ENCODE measurements at places on chromosomes 6 and 20.
A peak's percentile ranks its signal among the peaks of the same experiment; 100 is the strongest.

DNA sequence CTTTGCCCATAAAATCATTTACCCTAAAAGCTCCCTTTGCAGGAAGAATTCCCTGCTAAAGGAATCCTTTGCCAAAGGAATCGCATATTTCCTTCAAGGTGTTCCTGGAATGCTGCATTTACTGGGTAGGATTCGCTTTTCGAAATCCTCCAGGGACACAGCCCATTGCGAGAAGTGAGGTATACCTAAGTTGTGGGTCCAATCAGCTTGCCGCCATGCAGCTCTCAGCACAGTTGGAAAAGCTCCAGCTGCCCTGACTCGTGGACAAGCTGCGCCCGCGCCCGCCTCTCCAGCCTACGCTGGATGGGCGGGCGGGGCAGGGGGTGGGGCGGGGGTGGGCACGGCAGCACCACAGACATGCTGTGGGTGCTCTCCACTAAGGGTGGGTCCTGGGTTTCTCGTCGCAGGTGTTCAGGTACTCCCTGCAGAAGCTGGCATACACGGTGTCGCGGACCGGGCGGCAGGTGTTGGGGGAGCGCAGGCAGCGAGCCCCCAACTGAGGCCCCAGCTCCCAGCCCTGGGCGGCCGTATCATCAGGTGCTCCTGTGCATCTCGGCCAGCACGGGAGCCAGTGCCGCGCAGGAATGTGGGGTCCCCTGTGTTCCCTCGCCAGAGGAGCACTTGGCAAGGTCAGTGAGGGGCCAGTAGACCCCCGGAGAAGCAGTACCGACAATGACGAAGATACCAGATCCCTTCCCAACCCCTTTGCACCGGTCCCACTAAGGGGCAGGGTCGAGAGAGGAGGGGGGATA is 1.4 kb downstream of the NNAT start:
- DNase-seq = no peak

- peak; percentile 30 for DNase-seq
These were observed 4.9 kb downstream of the MAPK13 start for GRCh38 chr6:36135053-36135731.

GRCh38 chr6:99745651-99746050 is 139.0 kb downstream of the PRDM13 start:
- no peak for DNase-seq

DNA sequence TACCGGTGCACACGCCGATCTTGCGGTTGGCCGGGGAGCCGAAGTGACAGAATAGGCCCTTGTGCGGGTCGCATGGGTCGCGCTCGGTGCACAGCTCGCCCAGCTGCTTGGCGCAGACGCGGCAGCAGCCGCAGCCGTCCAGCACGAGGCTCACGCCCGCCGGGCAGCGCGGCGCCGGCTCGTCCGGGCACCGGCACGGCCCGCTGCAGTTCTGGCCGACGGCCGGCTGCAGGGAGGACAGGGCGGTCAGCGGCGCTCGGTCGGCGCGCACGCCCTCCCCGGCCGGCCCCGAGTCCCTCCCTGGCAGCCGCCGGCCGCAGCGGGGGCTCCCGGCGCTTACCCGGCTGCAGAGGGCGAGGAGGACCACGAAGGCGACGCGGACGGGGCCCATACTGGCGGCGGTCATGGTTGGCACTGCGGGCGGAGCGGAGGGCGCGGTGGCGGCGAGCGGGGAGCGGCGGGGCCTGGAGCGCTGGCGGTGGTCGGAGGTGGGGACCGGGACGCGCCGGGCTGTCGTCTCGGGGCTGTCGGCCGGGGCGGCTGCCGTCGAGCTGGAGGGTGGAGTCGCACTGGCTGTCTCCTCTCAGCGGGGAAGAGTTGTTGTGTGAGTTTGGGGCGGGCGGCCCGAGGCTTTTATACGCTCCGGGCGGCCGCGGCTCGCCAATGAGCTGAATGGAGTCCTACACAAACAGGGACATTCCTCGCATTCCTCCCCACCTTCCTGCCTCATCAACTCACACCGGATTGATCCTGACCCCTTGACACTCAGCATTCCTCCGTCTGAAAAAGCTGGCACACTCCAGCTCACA is at the start of gene CCN2:
TSS of gene CCN2 (minus strand) at position 606 of the 809 bp plus-strand sequence. CDS start at position 406, 200 bp downstream.
- DNase-seq = peak; percentile 77

GRCh38 chr6:56040223-56040622 is 164.8 kb upstream of the BMP5 start:
- DNase-seq = no peak

DNA sequence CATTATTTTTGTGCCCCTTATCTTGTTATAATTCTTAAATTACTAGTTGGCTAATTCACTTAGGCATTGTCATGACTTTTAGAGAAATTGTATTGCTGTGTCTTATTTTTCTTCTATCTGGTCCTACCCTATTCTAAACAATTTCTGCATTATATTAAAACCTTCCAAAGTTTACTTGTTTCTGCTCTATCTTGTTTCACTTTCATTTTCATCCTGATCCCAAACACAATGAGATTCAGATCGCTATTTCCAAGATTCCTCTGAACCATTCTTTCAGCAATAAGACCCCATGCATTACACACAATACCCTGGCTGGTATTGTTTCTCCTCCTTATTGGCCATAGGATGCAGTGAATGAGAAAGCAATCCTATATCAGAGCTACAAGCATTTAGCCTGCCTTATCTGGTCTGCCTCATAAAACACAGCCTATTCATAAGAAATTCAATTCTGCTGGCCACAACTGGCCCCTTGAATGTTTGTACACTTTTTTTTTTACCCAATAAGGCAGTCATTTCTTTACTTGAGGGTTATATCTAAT is 69.9 kb upstream of the POU3F2 start:
- DNase-seq = no peak

DNA sequence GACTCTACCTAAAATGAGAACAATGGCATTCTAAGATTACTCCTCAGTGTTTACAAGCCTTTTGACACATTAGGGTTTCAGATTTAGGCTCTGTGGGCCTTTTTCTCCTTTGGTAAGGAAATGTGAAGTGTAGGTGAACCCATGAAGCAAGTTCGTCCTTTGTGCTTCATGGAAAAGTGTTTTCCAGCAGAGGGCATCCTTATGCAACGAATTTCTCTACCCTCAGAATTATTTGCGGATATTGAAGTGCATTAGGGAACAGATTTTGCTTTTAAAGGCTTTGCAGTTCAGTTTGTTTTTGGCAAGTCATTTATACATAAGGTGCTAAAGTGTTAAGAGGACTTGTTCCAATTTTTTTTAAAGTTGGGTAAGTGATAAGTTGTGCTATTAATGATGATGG is 55.7 kb upstream of the FERMT1 start:
- DNase-seq = no peak

DNA sequence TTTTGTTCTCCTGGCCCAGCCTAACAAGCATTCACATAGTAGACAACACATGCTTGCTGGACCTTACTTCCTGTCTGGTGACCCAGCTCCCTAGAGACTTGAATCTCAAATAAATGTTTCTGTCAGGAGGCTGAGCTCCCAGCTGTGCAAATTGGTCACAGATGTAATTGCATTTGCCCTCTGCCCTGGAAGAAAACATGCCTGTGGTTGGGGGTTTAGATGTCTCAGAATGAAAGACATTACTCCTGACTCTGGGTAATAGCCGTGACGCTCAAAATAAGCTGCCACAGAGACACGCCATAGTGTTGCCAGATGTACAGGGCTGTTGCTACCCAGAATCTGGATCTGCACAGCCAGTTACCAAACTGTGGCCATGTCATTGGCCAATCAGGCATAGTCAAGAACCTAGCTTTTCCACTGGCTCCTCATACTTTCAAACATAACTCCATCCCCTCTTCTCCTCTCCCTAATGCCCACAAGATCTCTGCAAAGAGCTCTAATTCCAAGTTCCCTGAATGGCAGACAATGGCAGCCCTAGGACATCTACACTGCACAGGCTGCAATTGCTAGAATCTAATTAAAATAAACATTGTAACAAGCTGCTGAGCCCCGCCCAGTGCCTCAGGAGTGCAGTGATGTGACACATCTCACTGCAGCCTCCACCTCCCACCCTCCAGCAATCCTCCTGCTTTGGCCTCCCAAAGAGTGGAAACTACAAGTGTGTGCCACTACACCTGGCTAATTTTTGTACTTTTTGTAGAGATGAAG is 32.8 kb upstream of the GMPR start:
- no peak for DNase-seq

GRCh38 chr6:11346516-11346915 is 114.0 kb upstream of the NEDD9 start:
- DNase-seq = no peak

- no peak for DNase-seq
These were observed 9.1 kb downstream of the KIZ start for GRCh38 chr20:21134883-21135493.

GRCh38 chr6:39452306-39453145 is 130.0 kb upstream of the KCNK16 start:
- DNase-seq = no peak

DNA sequence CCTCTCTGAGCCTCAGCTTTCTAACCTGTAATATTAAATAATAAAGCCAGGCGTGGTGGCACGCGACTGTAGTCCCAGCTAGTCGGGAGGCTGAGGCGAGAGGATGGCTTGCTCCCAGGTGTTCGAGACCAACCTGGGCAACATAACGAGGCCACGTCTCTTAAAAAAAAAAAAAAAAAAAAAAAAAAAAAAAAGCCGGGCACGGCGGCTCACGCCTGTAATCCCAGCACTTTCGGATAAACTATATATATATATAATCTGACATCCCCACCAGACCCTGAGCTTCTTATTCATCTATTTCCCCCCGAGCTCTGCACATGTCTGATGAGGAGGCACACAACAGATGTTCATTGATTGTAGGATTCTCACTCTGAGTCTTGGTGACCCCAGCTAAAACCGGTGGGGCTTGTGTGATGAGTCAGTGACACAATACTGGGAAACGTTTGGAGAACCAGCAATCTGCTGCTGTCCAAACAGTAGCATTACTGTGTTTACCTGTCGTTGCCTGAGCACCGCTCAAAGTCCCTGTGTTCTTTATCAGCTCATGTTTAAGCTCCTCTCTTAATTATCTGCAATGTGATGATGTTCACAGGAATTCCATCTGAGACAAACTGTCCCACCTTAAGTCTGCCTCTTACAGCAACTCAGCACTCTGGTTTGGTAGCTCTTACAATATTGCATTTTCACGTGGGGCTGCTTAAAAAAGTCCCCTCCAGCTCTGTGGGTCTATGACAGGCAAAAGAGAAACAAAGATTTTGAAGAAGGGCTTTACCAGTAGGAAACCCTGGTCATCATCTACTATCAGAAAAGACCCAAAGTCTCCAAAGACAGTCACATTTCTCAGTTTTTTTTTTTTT is 1.0 kb upstream of the SPATA2 start:
- DNase-seq = no peak

GRCh38 chr20:64023361-64024140 is 12.4 kb upstream of the C20orf204 start:
- no peak for DNase-seq

- no peak for DNase-seq
These were observed 260.0 kb downstream of the TMEM242 start for GRCh38 chr6:157063176-157063905.

- DNase-seq = no peak
These were observed 175.8 kb upstream of the RALGAPA2 start for GRCh38 chr20:20888266-20888656.

DNA sequence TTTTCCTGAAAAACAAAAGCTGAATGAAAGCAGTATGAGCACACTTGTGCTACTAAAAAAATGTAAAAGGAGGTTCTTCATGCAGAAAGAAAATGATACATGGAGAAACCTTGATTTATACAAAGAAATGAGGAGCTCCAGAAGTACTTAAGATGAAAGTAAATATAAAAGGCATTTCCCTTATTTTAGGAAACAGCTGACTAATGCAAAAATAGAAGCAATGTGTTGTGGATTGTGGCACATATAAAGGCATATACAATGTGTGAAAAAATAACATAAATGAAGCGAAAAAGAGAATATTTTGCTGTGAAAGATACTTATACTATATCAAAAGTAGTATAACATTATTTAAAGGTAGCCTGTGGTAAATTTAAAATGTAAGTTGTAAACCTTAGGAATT is 41.2 kb upstream of the PHIP start:
- no peak for DNase-seq

GRCh38 chr6:17798477-17799154 is 91.9 kb upstream of the NUP153 start:
- DNase-seq = no peak

DNA sequence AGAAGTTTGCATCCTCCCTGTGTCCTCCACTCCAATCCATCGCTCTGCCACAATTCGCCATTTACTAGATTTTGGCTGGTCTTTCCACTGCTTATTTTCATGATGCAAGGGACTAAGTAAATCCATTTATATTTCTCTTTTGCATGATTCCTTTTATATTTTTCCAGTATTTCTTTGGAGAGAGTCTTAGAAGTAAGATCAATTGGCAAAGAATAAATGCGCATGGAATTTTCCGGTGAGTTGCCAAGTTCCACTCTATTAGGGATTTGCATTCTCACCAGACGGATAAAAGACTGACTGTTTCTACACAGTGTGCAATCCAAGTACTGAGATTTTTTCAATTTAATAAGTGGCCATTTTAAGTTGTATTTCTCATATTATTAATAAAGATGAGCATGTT is 91.7 kb upstream of the PHACTR3 start:
- DNase-seq = no peak

DNA sequence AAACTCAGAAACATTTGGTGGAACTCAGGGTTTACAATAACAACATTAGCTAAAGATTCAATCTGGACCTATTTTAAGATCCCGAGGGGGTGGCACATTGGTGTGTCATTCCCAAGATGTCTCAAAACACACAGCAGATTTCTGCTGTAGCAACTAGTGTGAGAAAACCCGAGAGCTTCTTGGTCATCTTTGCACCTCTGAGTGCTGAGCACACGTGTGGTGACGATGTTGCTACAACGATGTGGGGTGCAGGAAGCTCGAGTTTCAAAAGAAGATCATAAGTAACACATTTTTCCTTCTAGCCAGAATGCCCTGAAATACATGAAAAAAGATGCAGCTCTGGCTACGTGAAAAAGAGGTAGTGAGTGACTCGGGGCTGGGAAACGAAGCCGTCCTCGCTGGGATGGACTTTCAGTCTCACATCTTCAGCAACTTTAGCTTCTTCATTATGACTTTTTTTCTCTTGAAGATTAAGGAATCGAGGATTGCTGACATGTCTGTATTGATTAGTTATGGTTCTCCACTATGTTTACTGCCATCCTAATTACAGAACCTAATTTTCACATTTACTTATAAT is 1.5 kb downstream of the RAMACL start:
- DNase-seq = no peak

GRCh38 chr6:13696226-13696625 is 15.4 kb downstream of the RANBP9 start:
- no peak for DNase-seq

- DNase-seq = no peak
These were observed 20.5 kb downstream of the LAMA4 start for GRCh38 chr6:112233847-112234246.

- DNase-seq = no peak
These were observed 93.3 kb downstream of the GPX5 start for GRCh38 chr6:28618898-28619555.

GRCh38 chr20:35690265-35690664 is 8.9 kb downstream of the NFS1 start:
- DNase-seq = no peak

- no peak for DNase-seq
These were observed 180.9 kb upstream of the SPTLC3 start for GRCh38 chr20:12827816-12828385.

Data from breast epithelium (tissue), 4 donors.